Prostate gland (tissue), 2 donors: ENCODE measurements at places on chromosomes 3 and 15.

GRCh38 chr3:8380904-8381704, 120.5 kb upstream of the LMCD1 start:
- DNase-seq: no peak
- H3K36me3 ChIP-seq: no peaks in the 10 kb centered on the region
- no peaks in the 10 kb centered on the region for H3K27me3 ChIP-seq
- no peaks in the 10 kb centered on the region for H3K4me1 ChIP-seq
- H3K27ac ChIP-seq: no peak overlapping the region

DNA sequence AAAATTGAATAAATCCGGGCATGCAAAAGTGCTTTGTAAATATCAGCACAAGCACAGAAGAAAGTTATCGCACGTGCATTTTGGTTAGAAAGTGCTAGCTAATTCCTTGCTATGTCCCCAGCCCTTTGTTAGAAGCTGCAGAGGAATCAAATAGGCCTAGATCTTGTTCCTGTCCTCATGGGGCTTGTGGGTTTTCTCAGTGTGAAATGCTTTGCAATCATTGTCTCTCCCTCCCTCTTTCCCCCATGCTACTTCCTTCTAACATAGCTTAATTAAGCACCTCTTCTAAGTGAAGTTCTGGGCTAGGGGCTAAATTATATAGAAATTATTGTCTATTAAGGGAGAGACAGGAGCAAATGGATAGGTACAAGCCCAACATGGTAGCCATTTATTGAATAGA, 271.7 kb downstream of the RPLP1 start:
- no peaks in the 10 kb centered on the region for H3K4me1 ChIP-seq
- no peaks in the 10 kb centered on the region for H3K27me3 ChIP-seq
- H3K36me3 ChIP-seq: no peaks in the 10 kb centered on the region
- no peak overlapping the region for H3K4me3 ChIP-seq

- H3K27ac ChIP-seq: no peak overlapping the region
- H3K4me1 ChIP-seq: no peaks in the 10 kb centered on the region
- DNase-seq: no peak
- no peaks in the 10 kb centered on the region for H3K36me3 ChIP-seq
Measured at GRCh38 chr3:158649791-158650190, 5.5 kb downstream of the GFM1 start.

GRCh38 chr3:143661677-143662076, 186.6 kb downstream of the SLC9A9 start:
- DNase-seq: no peak
- no peak overlapping the region for H3K4me3 ChIP-seq
- no peaks in the 10 kb centered on the region for H3K36me3 ChIP-seq
- H3K4me1 ChIP-seq: no peaks in the 10 kb centered on the region
- H3K27ac ChIP-seq: no peak overlapping the region

DNA sequence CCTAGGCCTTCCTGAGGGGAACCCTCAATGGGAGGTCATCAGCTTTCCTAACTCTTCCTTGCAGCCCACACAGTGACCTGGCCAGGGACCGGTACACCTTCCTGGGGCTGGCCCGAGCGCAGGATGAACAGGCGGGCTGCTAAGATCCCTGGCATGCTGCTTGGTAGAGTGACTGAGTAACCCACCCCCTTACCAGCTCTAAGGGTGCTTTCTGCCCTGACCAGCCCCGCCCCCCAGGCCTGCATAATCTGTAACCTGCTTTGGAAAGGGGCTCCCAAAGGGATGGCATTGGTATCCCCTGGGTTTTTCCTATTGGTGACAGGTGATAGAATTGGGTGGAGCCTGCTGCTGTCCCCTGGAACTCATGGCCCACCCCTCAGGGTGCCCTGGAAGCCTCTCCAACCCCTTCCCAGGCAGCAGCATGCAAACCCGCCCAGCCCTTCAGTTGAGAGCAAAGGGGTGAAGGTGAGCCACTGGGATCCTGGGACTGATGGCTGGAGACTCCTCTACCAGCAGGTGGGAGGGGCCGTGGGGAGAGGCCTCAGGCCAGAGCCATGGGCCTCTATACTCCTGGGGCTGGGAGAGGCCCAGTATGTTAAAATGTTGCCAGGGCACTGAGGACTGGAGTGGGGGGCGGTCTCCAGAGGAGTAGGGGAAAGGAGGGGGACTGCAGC, 11.1 kb upstream of the KIF7 start:
- peak overlapping the region; percentile 53 for H3K27ac ChIP-seq
- no peaks in the 10 kb centered on the region for H3K36me3 ChIP-seq
- no peak for DNase-seq
- no peak overlapping the region for H3K4me3 ChIP-seq

- H3K27ac ChIP-seq: no peak overlapping the region
- no peak overlapping the region for H3K4me3 ChIP-seq
- no peak for DNase-seq
- H3K27me3 ChIP-seq: no peaks in the 10 kb centered on the region
- H3K36me3 ChIP-seq: no peaks in the 10 kb centered on the region
Measured at GRCh38 chr15:68634531-68634930, 55.7 kb downstream of the CORO2B start.

- H3K27me3 ChIP-seq: no peaks in the 10 kb centered on the region
- H3K4me3 ChIP-seq: no peak overlapping the region
- H3K4me1 ChIP-seq: no peaks in the 10 kb centered on the region
- no peaks in the 10 kb centered on the region for H3K36me3 ChIP-seq
- DNase-seq: no peak
- no peak overlapping the region for H3K27ac ChIP-seq
Measured at GRCh38 chr15:33859992-33860545, 108.2 kb upstream of the CHRM5 start.

DNA sequence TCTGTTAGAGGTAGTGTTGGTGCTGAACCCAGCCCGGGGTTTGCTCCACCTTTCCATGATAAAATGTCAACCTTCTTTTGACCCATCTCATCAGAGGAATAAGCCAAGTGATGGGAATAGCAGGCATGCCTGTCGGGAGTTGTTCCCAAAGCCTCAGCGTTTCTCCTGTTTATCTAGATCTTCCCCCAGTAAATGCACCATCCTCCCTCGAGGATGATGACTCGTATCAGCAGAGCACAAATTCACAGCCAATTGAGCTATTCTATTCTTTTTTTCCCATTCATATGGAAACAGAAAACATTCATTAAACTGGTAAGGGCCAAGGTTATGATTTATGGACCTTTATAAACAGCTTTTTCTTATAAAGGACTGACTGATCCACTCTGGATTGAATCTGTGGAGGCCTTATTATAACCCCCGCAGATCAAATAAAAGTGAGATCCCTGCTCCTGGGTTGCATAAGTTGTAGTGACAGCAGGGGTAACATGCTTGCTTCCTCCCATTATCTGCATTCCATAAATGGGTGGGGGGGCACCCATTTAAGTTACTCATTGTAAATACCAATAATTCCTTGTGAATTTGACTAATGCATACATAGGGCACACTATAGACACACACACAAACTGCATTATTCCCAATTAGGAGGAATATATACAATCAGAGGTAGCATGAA, 207.3 kb downstream of the PLCL2 start:
- H3K27me3 ChIP-seq: no peaks in the 10 kb centered on the region
- no peak overlapping the region for H3K4me3 ChIP-seq
- H3K4me1 ChIP-seq: no peaks in the 10 kb centered on the region

- no peak overlapping the region for H3K4me3 ChIP-seq
- peaks cover 3% of the 10 kb centered on the region for H3K4me1 ChIP-seq
- no peak overlapping the region for H3K27ac ChIP-seq
- H3K27me3 ChIP-seq: no peaks in the 10 kb centered on the region
- H3K36me3 ChIP-seq: no peaks in the 10 kb centered on the region
- DNase-seq: no peak
Measured at GRCh38 chr15:85443593-85444087, 63.2 kb downstream of the AKAP13 start.

DNA sequence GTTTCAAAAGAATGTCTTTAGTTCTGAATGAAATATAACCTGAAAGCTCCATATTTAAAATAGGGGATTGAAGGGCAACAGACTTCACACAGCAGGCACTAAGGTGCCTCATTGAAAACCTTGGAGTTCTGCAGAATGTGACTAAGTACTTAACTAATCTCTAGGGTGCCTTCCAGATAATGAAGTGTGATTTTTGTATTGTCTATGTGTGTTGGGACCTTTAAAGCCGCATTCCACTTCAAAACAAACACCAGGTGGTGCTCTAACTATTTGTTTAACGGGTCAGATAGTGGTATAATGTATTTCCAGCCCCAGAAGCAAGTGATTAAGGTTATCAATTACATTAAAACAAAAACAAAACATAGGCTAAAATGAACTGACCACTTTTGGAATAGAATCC, 28.0 kb downstream of the TFG start:
- H3K27ac ChIP-seq: no peak overlapping the region
- no peaks in the 10 kb centered on the region for H3K4me1 ChIP-seq
- H3K36me3 ChIP-seq: peaks cover 4% of the 10 kb centered on the region
- H3K4me3 ChIP-seq: no peak overlapping the region
- DNase-seq: no peak
